Psoas muscle (tissue), 8 donors: ENCODE measurements at places on chromosomes 1 and 21.

DNA sequence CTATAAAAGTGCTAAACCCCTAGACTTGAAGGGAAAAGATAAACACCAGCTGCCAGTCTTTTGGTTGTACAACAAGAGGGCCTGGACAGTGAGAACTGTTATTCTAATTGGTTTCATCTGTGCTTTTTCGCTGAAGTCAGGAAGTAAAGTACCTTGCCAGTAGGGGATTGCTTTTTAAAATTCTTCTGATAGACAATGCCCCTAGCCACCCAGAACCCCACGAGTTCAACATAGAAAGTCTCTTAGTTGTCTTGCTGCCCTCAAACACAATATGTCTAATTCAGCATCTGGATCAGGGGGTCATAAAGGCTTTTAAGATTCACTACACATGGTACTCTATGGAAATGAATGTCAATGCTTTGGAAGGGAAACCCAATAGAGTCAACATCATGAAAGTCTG lies 289.2 kb downstream of the TBX15 start:
- no peak for DNase-seq

DNA sequence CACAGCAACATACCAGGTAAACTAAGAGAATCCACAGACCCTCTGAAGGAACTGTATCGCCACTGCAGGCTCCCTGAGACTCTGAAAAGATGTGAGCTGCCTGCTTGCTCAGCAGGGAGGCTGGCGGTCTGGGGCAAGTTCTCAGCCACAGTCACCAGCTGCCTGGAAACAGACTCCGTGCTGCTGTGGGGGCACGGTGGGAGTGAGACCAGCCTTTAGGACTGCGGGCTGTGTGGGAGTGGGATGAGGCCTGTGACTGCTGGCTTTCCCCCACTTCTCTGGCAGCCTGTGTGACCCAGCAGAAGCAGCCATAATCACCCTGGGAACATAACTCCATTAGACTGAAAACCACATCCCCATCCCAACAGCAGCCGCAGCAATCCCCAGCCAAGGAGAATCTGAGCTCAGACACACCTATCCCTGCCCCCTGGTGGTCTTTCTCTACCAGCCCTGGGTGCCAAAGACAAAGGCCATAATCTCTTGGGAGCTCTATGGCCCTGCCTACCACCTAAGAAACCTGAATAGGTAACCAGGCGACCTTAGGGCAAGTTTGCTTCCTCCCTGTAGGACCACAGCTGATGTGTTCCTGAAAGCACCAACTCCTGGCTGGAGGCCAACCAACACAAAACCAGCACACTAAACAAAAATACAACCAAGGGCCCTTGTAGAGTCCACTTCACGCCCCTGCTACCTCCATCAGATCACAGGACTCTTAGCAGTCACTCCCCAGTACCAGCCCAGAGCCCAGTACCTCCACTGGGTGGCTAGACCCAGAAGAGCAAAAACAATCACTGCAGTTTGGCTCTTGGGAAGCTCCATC lies 151.5 kb downstream of the SMYD3 start:
- DNase-seq = no peak

GRCh38 chr1:4328402-4329071 lies 325.9 kb upstream of the AJAP1 start:
- no peak for DNase-seq

GRCh38 chr1:116569776-116570357 lies 959 bp downstream of the CD58 start:
- DNase-seq = peak; percentile 34

- no peak for DNase-seq
Observed at GRCh38 chr1:217647791-217648190, 16.6 kb downstream of the SPATA17 start.

- no peak for DNase-seq
Observed at GRCh38 chr1:118322331-118322730, 137.3 kb upstream of the SPAG17 start.

DNA sequence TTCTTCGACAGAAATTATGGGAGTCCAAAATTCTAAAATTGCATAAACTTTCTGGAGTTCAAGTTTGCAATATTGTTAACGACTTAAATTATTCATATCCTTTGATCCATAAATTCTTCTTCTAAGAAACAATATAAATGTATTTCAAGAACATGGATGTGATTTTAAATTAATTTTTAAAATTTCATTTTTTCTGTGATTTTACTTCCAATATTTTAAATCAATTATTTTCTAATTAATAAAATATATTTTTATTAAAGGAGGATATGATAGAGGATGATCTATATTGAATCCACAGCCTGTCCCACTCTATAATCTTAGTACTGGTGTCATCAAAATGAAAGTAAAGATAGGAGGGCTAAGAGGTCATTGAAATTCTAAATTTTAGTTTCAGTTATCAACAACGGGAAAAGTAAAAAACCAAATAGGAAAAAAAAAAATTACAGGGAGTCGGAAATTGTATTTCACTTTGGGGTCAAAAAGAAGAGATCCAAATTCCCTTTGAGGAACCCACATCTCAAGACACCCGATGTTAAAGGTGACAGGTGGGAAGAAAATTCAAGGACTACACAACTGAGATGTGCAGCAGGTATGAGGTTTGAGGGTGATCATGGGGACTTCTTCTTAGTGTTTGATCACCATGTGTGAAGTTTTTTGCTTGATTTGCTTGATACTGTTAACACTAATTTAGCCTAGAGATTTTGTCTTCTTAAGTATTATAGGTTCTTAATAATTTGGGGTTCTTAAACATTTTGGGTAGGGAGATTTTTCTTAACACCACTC lies 154.8 kb upstream of the RGS18 start:
- DNase-seq = no peak

- DNase-seq = no peak
Observed at GRCh38 chr21:43596616-43597015, 62.7 kb downstream of the HSF2BP start.

DNA sequence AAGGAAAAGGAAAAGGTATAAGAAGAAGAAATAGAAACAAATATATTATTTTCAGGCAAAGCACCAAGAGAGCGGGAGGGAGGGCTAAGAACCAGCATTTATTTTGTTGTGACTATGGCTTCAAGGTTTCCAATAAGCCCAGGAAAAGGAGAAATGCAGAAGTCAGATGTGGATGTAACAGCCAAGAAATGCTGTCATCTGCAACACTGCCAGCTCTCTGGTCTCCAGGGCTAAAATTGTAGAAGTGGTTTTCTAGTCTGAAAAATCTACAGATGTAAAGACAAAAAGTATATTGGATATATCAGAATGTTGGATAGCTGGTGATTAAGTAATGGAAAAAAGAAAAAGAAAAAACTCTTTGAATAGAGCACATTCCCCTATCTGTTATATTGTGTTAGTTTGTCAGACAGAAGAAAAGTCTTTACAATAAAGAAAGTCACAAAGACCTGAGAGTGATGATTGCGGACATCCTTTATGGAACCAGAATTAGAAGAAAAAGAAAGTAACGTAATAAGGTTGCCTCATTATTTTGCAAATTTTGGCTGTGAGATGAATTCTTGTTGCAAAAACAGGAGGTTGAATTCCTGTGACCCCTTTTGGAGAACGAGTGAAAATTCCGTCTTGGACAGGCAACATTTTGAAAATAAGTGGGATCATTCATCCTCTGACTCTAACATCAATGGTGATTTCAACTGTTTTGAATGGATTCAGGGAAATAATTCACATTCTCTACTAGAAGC lies 938.1 kb downstream of the TTLL7 start:
- DNase-seq = no peak

- DNase-seq = no peak
Observed at GRCh38 chr1:243910607-243911006, 60.6 kb upstream of the AKT3 start.

DNA sequence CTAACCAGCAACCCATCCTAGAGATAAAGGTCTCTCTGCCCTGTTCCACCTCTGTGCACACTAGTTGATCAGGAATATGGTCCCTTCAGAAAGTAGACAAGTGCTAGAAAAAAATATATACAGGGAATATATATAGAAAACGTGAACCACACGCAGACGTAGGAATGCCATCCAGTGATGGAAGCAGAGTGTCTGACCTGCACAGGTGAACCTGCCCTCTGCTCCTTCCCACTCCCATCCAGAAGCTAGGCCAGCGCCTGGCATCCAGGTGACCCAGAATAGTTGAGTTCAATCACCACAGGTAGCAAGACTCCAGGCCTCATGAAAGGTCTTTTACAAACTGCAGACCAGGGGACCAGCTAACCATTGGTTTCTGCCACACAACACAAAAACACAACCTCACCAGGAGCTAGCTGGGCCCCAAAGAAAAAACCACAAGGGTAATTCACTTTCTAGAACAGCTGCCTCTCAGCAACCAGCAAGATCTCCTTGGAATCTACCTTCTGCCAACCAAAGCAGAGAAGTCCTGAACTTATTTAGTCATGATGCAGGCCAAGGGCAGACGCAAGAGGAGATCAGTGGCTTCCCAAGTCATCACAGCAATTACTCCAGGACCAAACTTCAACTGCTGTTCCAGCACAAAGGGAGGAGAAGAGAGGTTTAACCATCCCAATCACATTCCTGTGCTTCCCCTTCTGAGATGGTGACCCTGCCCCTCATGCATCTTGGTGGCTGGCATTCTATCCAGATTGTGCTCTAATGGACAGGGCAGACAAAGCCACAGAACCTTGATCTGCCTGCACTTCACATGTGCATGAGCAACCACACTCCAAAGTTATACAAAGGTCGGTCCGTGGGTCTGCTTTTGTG lies 53.0 kb downstream of the GPR161 start:
- no peak for DNase-seq

- DNase-seq = peak; percentile 70
Observed at GRCh38 chr1:116504308-116505156, 66.3 kb downstream of the CD58 start.

- no peak for DNase-seq
Observed at GRCh38 chr1:164748253-164748899, 189.4 kb downstream of the PBX1 start.

DNA sequence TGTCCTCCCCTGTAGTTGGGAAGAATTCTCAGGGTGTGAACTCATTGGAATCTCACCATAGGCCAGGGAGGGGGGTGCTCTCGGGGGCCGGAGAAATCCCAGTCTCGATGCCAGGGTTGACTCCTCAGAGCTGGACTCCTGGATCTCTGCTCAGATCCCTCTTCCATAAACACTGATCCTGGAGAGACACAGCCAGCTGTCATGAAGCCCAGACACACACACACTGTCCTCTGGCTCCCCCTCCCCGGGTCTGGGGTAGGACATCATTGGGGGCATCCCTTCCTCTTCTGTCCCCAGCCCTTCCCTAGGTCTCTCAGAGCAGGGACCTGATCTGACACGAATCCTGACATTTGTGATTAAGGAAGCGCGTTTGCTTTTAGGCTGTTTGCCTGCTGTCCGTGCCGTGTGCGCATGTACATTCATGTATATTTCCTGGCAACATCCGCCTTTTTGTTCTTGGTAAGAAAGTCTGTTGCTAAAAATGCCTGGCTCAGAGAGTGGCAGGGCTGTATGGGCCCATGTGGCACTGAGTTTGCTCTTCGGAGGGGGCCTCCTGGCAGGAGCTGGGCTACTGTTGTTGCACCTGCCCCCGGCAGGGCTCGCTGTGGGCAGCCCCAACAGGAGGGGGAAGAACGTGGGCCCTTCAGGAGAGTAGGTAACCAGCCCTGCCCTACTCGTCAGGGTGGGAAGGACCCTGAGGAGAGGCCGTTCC lies 45.4 kb upstream of the SELENON start:
- DNase-seq = no peak

DNA sequence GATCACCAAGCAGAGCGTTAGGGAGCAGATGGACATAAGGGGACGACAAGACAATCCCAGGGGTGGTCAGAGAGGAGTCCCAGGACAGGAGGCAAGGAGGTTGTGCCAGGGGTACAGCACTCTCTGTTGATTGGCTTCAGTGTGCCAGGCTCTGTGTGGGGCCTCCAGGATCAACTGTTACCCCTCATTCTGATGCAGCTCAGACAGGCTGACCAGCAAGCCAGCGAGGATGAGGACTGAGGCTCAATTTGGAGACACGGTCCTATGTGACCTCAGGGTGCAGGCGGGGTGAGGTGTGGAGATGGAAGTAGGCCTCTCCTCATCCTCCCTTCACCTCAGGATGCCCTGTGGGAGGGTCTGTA lies 4.0 kb downstream of the HYI start:
- no peak for DNase-seq

DNA sequence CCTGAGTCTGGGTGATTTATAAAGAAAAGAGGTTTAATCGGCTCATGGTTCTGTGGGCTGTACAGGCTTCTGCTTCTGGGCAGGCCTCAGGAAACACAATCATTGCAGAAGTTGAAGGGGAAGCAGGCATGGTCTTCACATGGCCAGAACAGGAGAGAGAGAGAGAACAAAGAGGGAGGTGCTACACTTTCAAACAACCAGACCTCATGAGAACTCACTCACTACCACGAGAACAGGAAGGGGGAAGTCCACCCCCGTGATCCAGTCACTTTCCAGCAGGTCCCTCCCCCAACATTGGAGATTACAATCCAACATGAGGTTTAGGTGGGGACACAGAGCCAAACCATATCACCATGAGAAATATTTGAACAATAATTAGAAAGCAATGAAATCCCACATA lies 222.9 kb downstream of the FAM72C start:
- DNase-seq = no peak

DNA sequence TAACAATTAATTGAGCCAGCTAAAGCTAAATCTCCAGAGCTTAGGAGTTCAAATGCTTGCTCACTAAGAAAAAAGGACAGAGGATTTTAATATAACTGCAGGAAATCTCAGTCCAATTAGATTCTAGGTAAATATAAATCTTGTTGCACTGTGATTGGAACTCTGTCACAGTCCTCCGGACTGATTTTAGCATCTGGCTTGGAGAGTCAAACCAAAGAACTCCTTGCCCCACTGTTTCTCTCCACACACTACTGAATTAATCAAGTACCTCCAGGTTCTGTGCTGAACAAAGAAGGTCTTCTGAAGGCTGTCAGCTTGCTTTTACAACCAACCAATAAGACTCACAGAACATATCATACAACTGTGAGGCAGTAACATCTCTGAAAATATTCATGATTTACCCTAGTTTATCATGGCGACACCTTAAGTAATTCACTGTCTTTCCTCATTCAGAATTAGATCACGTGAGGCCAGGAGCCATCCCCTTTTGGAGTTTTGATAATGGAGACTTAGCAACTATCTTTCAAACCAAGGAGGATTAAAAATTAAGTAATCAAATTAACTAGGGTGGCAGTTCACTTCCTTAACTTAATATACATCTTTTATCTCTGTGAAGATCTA lies 176.0 kb downstream of the RERE start:
- no peak for DNase-seq

DNA sequence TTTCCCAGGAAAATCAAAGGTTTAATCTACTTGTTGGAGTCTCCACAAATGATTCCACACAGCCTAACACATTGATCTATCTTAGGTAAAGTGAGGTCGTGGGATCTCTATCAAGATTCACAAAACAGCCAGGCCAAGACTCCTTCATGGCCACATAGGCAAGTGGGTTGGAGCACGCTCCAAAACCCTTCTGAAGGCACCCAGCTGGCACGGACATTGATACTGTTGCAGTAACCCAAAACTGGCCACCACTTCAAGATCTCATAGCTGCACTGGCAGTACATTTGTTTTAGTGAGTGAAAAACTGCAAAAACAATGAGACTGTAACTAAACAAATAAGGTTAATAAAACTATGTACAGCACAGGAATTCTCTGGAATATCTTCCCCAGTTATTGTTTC lies 61.9 kb downstream of the COLGALT2 start:
- DNase-seq = no peak

- DNase-seq = no peak
Observed at GRCh38 chr1:47558601-47559593, 121.1 kb downstream of the FOXD2 start.

- DNase-seq = no peak
Observed at GRCh38 chr1:96367791-96368190, 353.8 kb upstream of the PTBP2 start.
